Skeletal muscle cell (primary cell): ENCODE measurements at places on chromosomes 4 and X.

GRCh38 chrX:635428-636090, 5.0 kb downstream of the SHOX start:
- DNase-seq = no peak

DNA sequence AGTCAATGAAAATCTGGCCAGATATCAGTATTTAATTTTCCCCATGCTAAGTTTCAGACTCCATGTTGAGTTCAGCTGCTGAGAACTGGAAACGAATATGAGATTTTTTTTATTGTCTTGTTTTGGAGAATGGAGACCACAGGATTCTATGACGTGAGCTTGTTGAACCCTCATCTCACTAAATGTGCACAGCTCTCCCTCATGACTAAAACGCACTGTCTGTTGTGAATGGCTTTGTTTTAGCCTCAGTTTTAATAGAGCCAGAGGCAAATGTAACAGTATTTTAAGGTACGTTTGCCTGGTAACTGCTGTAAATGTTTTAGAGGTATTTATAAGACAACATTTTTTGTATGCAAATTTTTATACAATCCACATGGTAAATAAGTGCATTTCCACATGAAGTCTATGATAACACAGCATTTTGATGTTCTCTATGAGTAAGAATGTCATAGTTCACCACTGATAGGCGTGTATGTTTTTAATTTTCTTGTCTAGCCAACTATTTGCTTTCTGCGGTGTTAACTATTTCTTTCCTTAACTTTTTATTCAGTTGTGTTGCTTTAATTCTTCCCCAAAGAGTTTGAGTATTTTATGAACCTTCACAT, 1159.3 kb upstream of the TENM3 start:
- DNase-seq = no peak

DNA sequence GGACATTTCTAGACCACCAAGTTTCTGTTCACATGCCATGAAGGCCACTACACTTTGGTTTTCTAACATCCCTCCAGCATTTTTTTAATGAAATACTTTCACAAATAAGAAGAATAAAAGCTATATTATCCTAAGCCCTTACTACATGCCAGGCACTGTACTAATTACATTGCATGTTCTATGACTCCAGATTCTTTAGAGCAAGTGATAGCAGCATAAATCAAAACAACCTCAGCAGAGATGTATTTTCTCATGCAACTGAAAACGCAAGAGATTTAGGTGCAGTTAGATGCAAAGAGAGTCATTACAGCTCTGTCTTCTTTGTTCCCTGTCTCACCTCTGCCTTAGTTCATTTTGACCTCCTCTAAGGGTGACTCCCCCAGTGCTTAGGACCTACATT, 230.0 kb downstream of the LDB2 start:
- DNase-seq = no peak

GRCh38 chr4:133592106-133592505, 443.0 kb downstream of the PCDH10 start:
- no peak for DNase-seq

- no peak for DNase-seq
Observed at GRCh38 chr4:53060278-53060677, 198.2 kb downstream of the RASL11B start.

- DNase-seq = no peak
Observed at GRCh38 chr4:109155682-109156283, 146.7 kb downstream of the COL25A1 start.

- DNase-seq = no peak
Observed at GRCh38 chr4:2763511-2763967, 7.4 kb upstream of the TNIP2 start.

DNA sequence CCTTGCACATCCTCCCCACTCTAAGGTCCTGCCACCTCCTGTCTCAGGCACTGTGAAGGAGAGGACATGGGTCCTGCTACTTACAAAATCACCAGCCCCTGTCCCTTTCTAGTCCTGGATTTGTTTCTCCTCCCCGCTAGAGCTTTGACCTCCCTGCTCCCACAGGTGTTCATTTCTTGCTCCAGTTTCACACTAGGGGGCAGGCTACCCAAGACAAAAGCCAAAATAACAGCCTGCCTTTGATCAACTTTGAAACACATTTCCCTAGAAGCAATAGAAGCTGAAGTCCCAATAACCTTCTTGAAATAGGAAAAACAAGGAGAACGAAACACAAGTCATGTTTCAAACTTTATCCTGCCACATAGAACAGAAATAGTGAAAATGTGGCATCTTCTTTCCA, 164.4 kb downstream of the QDPR start:
- no peak for DNase-seq

DNA sequence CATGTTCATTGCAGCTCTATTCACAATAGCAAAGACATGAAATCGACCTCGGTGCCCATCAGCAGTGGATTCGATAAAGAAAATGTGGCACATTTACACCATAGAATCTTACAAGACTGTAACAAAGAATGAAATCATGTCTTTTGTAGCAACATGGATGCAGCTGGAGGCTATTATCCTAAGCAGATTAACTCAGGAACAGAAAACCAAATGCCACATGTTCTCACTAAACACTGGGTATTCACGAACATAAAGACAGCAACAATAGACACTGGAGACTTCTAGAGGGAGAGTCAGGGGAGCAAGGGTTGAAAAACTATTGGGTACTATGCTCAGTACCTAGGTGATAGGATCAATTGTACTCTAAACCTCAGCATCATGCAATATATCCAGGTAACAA, 180.5 kb downstream of the PPP1R2C start:
- no peak for DNase-seq

DNA sequence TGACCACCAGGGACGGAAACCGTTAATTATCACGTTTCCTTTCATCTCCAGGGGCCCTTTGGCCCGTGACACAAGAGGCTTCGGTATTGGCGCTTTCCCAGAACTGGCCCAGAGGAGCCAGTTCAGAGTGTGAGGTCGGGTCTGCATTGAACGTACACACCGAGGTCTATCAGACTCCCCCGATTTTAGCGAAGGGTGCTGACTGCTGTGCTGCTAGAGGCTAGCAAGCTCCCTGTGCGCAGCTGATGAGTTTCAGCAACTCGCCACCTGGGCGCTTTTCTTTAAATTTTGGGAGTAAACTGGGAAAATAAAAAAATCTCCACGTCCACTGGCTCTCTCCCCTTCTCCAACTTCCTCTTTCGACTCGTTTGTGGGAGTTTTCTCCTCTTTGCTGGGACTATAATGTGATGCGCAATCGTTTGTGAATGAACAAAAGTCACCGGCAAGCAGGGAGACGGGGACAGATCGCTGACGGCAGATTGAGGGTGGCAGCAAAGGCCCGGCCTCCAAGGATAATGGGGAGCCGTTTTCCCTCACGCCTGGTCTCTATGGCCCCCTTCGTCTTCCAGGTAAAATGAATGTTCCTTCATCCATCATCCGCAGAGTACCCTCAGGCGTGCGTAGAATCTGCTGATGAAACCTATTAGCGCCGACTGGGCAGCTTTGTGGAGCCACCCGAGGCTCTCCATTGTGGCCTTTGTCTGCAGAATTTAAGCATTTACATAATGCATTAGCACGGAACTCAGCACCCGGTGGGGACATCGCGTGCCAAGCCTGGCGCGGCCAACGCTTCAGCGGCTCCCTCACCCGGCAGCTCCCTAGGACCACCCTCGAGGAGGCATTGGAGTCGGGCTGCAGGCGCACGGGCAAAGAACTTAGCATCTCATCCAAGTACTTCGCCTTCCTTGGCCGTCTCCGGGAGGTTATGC, 1.6 kb upstream of the LRAT start:
- no peak for DNase-seq

DNA sequence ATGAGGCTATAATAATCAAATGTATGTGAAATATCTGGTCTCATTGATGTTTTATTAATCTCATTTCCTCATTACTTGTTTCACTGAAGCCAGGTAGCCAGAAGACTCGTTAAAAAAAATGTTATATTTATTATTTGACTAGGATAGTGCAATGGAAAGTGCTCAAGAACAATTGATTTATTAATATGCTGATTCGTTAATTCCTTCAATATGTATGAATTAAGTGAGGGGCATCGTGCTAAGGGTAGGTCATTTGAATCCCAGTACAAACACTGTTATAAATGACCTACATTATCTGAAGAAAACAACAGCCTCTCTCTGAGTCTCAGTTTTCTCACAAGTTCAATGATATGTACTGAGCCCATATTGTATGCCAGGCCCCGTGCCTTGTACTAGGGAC, 214.2 kb upstream of the GPRIN3 start:
- no peak for DNase-seq

GRCh38 chr4:41757521-41758156, 9.1 kb upstream of the PHOX2B start:
- DNase-seq = no peak

DNA sequence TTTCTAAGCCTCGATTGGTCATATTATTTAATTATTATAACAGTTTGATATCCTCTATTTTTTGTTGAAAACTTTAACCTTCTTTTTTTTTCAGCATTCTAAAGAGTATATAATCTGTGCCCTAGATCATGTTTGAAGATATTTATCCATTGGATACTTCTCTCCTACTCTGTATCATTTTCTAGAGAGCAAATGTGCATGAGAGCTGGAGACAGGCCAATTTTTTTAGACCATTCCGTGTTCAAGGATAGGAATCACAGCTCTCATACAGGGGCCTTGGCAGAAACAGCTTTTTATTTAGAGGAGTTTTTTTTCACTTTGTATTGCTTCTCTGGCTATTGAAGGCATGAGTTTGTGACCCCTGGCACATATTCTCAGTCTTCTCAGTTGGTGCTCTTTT, 57.7 kb upstream of the TBC1D14 start:
- DNase-seq = no peak

DNA sequence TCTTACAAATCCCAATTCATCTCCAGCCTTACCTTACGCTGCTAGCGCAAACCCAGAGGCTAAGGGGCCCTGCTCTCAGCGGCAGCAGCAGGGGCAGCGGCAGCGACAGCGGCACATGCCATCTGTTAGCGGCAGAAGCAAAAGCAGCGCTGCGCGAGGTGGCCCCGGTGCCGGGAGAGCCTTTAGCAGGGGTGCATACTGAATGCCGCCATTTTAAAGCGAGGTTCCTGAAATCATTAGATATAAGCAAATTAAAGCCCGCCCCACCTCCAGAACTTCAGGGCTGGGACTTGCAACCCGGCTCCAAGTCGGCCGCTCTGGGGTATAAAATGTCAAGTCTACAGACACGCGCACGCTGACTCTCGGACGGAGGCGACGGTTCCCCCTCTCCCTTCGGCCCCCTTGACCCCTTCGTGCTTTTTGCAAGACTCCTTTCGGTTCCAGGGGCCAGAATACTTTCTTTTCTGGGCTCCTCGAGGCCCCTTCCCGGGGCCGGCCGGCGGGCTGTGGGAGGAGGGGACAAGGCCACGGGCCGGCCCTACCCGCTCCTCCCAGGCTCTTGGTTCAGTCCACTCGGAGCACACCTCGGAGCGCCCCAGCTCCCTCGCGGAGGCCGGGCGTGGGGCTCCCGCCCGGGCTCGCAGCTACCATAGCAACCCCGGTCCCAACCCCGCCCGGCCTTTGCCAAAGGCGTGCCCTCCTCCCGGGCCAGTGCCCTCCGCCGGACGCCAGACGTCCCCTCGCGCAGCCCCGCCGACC, at the start of gene MBNL3:
Gene MBNL3, minus strand, starts transcription at position 220 of the 759 bp plus-strand sequence. CDS start 49,427 bp downstream, outside the sequence.
- no peak for DNase-seq

DNA sequence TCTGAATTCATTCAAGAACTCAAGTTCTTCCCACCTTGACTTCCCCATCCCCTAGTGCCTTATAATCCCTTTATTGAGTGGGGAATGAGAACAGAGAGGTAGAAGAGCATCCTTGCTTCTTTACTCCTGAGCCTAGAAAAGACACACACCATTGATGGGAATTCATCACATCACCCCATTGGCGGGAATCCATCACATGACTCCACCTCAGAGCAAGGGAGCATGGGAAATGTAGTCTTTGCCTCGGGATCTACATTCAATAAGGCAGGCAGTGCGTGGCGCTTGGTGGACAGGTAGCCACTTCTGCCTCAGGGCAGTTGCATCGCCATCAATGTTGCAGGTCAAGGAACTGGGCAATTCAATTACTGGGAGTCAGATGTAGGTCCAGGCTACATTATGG, 50.7 kb downstream of the MXRA5 start:
- no peak for DNase-seq

GRCh38 chr4:68021185-68021584, 57.9 kb upstream of the TMPRSS11A start:
- DNase-seq = no peak

GRCh38 chr4:74364256-74364651, 691 bp upstream of the EREG start:
- no peak for DNase-seq

DNA sequence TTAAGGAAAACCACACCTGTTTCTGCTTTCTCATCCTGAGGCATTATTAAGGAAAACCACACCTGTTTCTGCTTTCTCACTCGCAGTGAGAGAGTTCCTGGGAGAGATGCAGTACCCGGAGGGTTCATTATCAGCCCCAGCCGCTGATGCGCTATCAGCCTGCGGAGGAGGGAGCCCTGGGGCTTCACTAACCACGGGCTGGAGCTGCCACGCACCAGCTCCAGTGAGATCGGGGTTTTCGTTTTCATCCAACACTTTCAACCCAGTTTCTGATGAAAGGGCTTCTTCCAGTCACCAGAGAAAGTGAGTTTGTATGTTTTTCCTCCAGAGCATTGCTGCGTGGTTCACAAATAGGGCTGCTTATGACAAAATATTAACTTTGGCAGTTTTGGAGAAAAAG, 93.2 kb upstream of the PRKX start:
- DNase-seq = no peak

GRCh38 chrX:41452565-41453356, 5.6 kb downstream of the NYX start:
- peak; percentile 24 for DNase-seq

DNA sequence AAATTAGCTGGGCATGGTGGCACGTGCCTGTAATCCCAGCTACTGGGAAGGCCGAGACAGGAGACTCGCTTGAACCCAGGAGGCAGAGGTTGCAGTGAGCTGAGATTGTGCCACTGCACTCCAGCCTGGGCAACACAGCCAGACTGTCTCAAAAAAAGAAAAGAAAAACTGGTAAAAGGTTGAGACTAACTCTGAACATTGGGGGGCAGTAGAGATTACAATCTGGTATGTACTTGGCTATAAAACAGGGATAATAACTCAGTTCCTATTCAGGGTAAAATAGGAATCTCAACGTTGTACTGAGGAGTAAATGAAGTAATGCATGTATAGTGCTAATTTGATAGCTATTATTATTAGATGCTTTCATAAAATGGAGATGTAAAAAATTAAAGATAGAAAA, 12.5 kb upstream of the KLF8 start:
- DNase-seq = no peak

- DNase-seq = no peak
Observed at GRCh38 chr4:185817403-185817818, 5.4 kb upstream of the SORBS2 start.

- DNase-seq = no peak
Observed at GRCh38 chr4:119490335-119490734, 138.3 kb downstream of the PDE5A start.

DNA sequence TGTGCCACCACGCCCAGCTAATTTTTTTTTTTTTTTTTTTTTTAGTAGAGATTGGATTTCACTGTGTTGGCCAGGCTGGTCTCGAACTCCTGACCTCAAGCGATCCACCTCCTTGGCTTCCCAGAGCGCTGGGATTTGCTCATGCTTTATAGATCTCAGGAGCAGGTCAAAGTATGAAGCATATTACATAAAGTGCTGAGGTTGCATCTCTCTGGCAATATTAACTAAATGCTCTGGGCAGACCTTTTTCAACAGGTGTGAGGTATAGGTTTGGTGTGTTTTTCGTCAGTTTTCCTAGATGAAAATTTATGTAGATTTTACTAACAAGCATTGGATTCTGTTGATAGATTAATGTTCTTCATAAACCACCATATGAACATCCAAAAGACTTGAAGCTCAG, 19.3 kb upstream of the GCNA start:
- DNase-seq = no peak
